ENCODE measurements at places on chromosomes 12 and 14. TPM values are rescaled to one million over a fixed set of nuclear protein-coding genes. Genes with fewer than 3 reads are reported as not detected.

PAPOLA gene
- total RNA-seq: 64.2 TPM

DNAJC22 gene
- not detected for total RNA-seq

INHBE gene
- not detected for total RNA-seq

HRK gene
- not detected for total RNA-seq

HPD gene
- total RNA-seq: 0.96 TPM

ANKRD33 gene
- total RNA-seq: not detected

STK38L gene
- 137 TPM for total RNA-seq

MAP3K9 gene
- 0.96 TPM for total RNA-seq

GRCh38 chr14:22036541-22037239, 363.1 kb upstream of the OR4E1 start:
- no peak overlapping the region for H3K4me3 ChIP-seq
- H3K27me3 ChIP-seq: no peaks in the 10 kb centered on the region
- H3K36me3 ChIP-seq: no peaks in the 10 kb centered on the region

DNA sequence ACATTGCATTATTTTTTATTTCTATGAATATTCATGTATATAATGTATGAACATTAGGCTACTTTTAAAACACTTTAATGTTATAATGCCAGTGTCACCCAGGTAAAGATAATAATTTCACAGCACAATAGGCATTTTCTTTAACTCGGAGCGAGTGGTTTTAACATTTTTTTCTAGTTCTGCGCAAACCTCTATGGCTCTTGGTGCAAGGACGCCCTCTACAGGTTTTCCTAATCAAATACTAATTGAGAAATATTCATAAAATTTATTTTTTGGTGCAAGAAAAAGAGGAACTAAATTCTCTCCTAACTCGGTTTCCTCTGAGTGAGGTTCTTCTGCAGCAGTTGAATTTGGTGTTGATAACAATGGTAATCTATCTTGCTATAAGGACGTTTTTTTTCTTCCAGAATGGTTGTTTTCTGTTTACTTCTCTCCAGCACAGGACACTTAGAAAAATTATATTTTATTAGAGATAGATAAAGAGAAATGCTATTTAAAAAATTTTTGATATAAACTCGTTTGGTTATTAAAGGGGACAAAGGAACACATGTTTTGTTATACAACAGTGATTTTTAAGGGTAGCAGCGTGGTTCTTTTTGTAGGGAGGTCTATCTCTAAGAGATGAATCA, 2.4 kb upstream of the WIF1 start:
- H3K27me3 ChIP-seq: peaks cover 11% of the 10 kb centered on the region
- no peak overlapping the region for H3K27ac ChIP-seq
- DNase-seq: no peak
- no peak overlapping the region for H3K4me3 ChIP-seq
- H3K36me3 ChIP-seq: no peaks in the 10 kb centered on the region

DNA sequence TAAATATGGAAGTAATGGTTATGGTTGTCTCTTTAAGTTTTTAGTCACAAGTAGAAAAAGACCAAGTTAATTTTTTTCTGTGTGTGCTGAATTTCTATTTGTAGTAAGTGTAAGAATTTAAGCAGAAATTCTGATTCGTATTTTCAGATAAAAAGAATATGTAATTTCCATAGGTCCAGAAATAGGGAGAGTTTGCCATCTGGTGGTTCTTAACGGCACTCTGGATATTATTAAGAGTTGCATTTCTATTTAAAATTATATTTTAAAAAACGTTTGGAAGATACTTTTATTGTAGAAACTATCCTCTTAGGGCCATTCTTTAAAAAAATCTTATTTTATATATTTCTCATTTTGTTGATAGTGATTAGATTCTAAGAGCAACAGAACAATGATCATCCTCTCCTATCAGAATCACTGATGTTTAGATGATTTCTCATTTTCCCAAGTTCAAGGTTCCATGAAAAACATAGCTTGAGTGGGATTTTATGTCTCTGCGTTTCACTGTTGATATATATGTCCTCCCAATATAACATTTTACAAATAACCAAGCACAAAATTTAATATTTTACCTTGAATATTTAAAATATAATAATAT, 88.3 kb downstream of the LRRK2 start:
- H3K4me1 ChIP-seq: no peaks in the 10 kb centered on the region
- no peak overlapping the region for H3K27ac ChIP-seq
- H3K4me3 ChIP-seq: no peak overlapping the region
- DNase-seq: no peak
- no peaks in the 10 kb centered on the region for H3K27me3 ChIP-seq

- DNase-seq: no peak
- H3K4me1 ChIP-seq: no peaks in the 10 kb centered on the region
- H3K36me3 ChIP-seq: no peaks in the 10 kb centered on the region
- H3K27ac ChIP-seq: no peak overlapping the region
- H3K4me3 ChIP-seq: no peak overlapping the region
These were observed 180.3 kb downstream of the RAD51B start for GRCh38 chr14:67999705-68000384.

GRCh38 chr14:73796415-73796814, 55.2 kb upstream of the PTGR2 start:
- H3K27me3 ChIP-seq: no peaks in the 10 kb centered on the region
- peaks cover 3% of the 10 kb centered on the region for H3K4me1 ChIP-seq
- H3K36me3 ChIP-seq: no peaks in the 10 kb centered on the region
- DNase-seq: no peak
- H3K4me3 ChIP-seq: no peak overlapping the region

- no peaks in the 10 kb centered on the region for H3K27me3 ChIP-seq
- H3K4me3 ChIP-seq: no peak overlapping the region
- H3K27ac ChIP-seq: no peak overlapping the region
- H3K4me1 ChIP-seq: no peaks in the 10 kb centered on the region
- no peak for DNase-seq
These were observed 597.3 kb downstream of the NRXN3 start for GRCh38 chr14:78767436-78767835.

- no peak overlapping the region for H3K4me3 ChIP-seq
- H3K27me3 ChIP-seq: no peaks in the 10 kb centered on the region
- no peaks in the 10 kb centered on the region for H3K36me3 ChIP-seq
- no peak for DNase-seq
These were observed 1850.6 kb upstream of the SEL1L start for GRCh38 chr14:83384253-83384652.

DNA sequence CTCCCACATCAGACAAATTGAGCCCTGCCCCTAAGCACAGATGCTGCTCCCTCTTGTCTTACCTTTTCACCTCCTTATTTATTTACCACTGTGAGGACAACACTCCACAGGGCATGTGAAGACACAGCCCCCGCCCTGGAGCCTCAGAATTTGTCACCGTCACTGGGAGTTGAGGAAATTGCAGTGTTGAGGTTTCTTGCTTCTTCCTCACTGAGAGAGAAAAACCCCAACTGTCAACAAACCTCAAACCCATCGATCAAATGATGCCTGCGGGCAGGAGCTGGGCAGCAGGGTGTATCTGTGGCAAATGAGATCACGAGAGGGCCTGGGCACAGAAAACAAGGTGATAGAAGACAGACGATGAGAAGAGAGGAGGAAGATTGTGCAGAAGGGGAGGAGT, 30.5 kb upstream of the PLEKHG3 start:
- no peaks in the 10 kb centered on the region for H3K4me1 ChIP-seq
- no peak overlapping the region for H3K4me3 ChIP-seq

DNA sequence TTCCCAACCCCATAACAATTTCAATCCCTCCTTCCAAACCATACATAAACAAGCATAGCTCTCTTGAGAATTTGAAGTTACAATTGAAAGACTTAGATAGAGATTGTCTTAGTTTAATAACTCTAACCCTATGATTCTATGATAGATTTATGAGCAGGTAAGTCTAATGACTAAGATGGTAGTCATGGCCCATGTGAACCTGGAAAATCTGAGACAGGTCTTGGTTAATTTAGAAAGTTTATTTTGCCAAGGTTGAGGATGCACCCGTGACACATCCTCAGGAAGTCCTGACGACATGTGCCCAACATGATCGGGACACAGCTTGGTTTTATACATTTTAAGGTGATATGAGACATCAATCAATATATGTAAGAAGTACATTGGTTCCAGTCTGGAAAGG, 248.8 kb downstream of the KCNH5 start:
- H3K27ac ChIP-seq: no peak overlapping the region
- H3K4me1 ChIP-seq: no peaks in the 10 kb centered on the region
- no peaks in the 10 kb centered on the region for H3K36me3 ChIP-seq
- no peaks in the 10 kb centered on the region for H3K27me3 ChIP-seq
- H3K4me3 ChIP-seq: no peak overlapping the region

DNA sequence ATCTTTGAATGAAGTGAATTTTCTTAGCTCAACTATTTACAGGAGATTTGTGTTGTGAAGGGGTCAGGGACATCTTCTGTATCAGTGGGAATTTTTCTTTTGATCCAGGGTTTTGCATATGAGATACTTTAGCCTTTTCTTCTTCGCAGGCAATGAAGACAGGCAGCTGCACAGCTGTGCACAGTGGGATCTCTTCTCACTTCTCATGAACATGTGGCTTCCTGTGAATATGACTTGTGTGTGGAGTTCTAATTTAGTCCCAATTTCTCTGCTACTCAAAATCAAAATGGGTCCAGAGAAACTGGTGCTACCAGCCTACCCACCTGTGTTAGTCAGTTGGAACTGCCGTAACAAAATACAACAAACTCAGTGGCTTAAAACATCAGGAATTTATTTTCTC, 37.8 kb downstream of the ARF6 start:
- H3K27me3 ChIP-seq: no peaks in the 10 kb centered on the region
- H3K4me3 ChIP-seq: no peak overlapping the region
- DNase-seq: no peak
- no peaks in the 10 kb centered on the region for H3K36me3 ChIP-seq

DNA sequence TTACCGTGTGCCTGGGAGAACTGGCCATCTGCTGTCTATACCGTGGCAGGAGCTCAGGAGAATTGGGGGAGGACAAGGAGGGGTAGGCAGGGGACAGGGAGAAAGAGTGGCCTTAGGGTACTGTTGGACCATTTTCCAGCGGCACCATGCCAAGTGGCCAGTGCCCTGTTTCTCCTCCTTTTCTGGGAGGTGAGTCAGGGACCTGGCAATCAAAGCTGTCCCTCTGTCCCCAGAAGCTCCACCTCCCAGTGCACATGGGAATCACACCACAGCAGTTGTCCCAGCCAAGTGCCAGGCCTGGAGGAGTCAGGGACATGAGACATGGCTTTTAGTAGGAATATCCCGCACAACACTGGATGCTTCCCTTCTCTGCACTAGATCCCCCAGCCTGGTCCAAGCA, 118.0 kb downstream of the GCH1 start:
- no peak overlapping the region for H3K4me3 ChIP-seq
- H3K4me1 ChIP-seq: peaks cover 11% of the 10 kb centered on the region
- H3K36me3 ChIP-seq: peaks cover 57% of the 10 kb centered on the region
- H3K27ac ChIP-seq: peak overlapping the region; percentile 91

DNA sequence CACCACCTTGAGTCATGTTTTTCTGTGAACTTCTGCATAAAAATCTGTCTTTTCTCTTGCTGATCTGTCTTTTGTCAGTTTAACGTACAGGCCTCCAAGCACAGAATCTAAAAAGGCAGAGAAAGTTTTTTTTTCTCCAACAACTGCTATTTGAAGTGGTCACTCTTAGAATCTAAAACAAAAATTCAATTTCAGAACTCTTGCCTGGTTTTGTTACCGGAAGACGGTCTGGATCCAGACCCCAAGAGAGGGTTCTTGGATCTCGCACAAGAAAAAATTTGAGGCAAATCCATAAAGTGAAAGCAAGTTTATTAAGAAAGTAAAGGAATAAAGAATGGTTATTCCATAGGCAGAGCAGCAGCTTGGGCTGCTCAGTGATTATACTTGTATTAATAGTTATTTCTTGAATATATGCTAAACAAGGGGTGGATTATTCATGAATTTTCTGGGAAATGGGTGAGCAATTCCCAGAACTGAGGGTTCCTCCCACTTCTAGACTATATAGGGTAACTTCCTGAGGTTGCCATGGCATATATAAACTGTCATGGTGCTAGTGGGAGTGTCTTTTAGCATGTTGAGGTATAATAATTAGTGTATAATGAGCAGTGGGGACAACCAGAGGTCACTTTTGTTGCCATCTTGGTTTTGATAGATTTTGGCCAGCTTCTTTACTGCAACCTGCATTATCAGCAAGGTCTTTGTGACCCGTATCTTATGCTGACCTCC, 150.0 kb upstream of the PLEKHA5 start:
- H3K27ac ChIP-seq: no peak overlapping the region
- H3K4me3 ChIP-seq: no peak overlapping the region
- H3K4me1 ChIP-seq: no peaks in the 10 kb centered on the region
- no peaks in the 10 kb centered on the region for H3K27me3 ChIP-seq
- H3K36me3 ChIP-seq: no peaks in the 10 kb centered on the region

GRCh38 chr12:111816065-111816615, 25.9 kb upstream of the MAPKAPK5 start:
- no peak overlapping the region for H3K27ac ChIP-seq
- no peak overlapping the region for H3K4me3 ChIP-seq
- peaks cover 2% of the 10 kb centered on the region for H3K36me3 ChIP-seq
- H3K4me1 ChIP-seq: no peaks in the 10 kb centered on the region
- no peaks in the 10 kb centered on the region for H3K27me3 ChIP-seq

DNA sequence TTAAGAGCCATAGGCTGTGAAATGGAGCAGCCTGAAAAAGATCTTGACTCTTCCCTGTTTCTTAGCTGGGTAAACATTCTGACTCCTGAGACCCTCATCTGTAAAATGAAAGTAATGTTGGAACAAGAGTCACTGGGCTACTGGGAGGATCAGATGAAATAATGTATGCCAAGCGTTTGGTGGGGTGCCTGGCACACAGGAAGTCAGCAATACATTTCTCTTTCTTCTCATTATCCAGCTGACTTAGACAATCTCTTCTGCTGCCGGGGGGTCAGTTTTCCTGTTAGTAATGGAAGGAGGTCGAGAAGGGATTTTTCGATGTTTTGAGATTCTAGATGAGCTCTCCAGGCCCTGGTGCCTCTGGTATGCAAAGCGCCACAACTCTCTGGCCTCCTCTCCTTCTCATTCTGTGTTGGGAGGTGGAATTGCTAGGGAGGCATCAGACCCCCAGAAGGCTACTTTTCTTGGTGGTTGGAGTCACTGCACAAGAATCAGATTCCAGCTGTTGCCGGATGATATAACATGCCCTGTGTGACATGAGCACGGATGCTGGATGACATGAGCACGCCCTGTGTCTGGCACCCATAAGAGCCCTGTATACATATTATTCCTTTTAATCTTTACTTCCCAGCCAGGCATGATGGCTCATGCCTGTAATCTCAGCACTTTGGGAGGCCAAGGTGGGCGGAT, 4.3 kb downstream of the OASL start:
- no peak overlapping the region for H3K4me3 ChIP-seq
- H3K4me1 ChIP-seq: no peaks in the 10 kb centered on the region
- no peak overlapping the region for H3K27ac ChIP-seq
- H3K27me3 ChIP-seq: no peaks in the 10 kb centered on the region

DNA sequence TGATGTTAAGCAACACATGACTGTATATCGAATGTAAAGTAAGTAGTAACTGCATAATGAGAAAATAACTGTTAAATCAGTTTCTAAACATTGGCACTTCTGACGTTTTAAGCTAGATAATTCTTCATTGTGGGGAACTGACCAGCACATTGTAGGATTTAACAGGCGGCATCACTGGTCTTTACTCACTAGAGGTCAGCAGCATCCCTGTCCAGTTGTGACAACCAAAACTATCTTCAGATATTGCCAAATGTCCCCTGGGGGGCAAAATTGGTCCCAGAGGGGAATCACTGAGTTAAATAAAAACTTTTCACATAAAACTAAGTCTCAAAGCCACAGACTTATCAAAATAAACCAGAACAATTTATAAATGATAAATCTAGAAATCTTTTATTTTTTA, 65.3 kb downstream of the BLTP3B start:
- no peaks in the 10 kb centered on the region for H3K4me1 ChIP-seq
- H3K27ac ChIP-seq: no peak overlapping the region
- no peak overlapping the region for H3K4me3 ChIP-seq
- H3K36me3 ChIP-seq: peaks cover 37% of the 10 kb centered on the region
- DNase-seq: no peak
- H3K27me3 ChIP-seq: no peaks in the 10 kb centered on the region

Measured in ascending aorta (tissue), 2 donors.